T-helper 17 cell (primary cell): ENCODE measurements at places on chromosomes 2 and 18.

- DNase-seq, result no peak
- H3K4me1 ChIP-seq, result peaks cover 46% of the 10 kb centered on the region
- H3K4me3 ChIP-seq, result no peak overlapping the region
- H3K36me3 ChIP-seq, result peaks cover 3% of the 10 kb centered on the region
Measured at GRCh38 chr2:47890711-47891368, 15.5 kb downstream of the FBXO11 start.

- no peak for DNase-seq
- H3K4me3 ChIP-seq, result no peak overlapping the region
- no peaks in the 10 kb centered on the region for H3K36me3 ChIP-seq
- no peaks in the 10 kb centered on the region for H3K4me1 ChIP-seq
Measured at GRCh38 chr2:60505240-60505879, 48.1 kb downstream of the BCL11A start.

DNA sequence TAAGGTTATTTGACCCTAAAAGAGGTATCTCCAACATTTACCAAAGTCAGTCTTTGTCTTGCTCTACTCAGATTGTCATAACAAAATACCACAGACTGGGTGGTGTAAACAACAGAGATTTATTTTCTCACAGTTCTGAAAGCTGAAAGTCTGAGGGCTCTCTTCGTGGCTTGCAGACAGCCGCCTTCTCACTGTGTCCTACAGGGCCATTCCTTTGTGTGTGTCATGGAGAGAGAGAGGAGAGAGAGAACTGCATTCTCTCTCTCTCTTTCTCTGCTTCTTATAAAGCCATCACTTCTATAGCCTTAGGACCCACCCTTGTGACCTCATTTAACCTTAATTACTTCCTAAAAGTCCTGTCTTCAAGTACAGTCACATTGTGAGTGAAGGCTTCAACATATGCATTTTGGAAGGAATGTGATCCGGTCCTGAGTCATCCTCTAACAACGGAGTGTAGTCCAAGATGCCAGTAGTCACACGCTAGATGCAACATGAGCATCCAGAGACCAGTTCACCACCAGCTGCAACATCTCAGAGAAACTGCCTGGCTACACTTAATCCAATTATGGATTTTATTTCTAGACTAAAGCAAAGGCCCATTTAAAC is 130.2 kb downstream of the CD226 start:
- no peaks in the 10 kb centered on the region for H3K4me1 ChIP-seq
- no peaks in the 10 kb centered on the region for H3K27me3 ChIP-seq
- H3K27ac ChIP-seq, result no peak overlapping the region
- peaks cover 13% of the 10 kb centered on the region for H3K36me3 ChIP-seq

- no peak overlapping the region for H3K4me3 ChIP-seq
- DNase-seq, result no peak
- no peaks in the 10 kb centered on the region for H3K36me3 ChIP-seq
Measured at GRCh38 chr2:193963472-193964119, 1693.4 kb upstream of the SLC39A10 start.

DNA sequence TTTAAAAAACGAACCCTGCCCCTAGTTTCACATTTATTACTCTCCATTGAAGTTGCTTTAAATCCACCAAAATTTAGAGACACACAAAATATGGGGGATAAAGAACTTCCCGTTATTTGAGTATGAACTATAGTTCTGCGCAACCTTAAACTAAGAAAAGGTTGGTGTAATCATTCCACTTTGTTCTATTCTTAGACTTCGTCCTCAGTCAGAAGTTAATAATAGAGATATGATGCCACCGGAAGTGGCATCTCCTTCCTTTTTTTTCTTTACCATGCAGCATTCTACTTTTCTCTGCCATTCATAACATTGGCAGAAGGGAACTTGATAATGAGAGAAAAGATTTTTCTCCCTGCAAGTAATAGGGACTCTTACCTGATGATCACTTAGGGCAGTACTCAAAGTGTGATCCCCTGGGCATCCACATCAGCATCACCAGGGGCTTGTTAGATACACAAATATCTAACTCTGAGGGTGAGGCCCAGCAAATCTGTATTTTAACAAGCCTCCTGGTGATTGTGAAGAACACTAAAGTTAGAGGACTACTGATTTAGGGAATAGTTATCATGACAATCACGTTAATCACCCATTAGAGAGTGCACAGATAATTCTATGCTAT is 147.7 kb upstream of the DTNA start:
- no peaks in the 10 kb centered on the region for H3K27me3 ChIP-seq
- no peaks in the 10 kb centered on the region for H3K4me1 ChIP-seq
- H3K4me3 ChIP-seq, result no peak overlapping the region
- H3K36me3 ChIP-seq, result no peaks in the 10 kb centered on the region

- no peak overlapping the region for H3K27ac ChIP-seq
- H3K27me3 ChIP-seq, result peaks cover 26% of the 10 kb centered on the region
- DNase-seq, result no peak
- H3K4me1 ChIP-seq, result peaks cover 4% of the 10 kb centered on the region
- H3K4me3 ChIP-seq, result no peak overlapping the region
Measured at GRCh38 chr2:138831691-138832090, 51.5 kb upstream of the NXPH2 start.
